Fibroblast of upper back skin (primary cell): ENCODE measurements at places on chromosomes 16 and 17.
A peak's percentile ranks its signal among the peaks of the same experiment; 100 is the strongest.

GRCh38 chr16:85265810-85266209 is 153.5 kb upstream of the CIBAR2 start:
- DNase-seq: no peak

- DNase-seq: peak; percentile 69
Measured at GRCh38 chr17:28925912-28926365, 23.1 kb upstream of the DHRS13 start.

DNA sequence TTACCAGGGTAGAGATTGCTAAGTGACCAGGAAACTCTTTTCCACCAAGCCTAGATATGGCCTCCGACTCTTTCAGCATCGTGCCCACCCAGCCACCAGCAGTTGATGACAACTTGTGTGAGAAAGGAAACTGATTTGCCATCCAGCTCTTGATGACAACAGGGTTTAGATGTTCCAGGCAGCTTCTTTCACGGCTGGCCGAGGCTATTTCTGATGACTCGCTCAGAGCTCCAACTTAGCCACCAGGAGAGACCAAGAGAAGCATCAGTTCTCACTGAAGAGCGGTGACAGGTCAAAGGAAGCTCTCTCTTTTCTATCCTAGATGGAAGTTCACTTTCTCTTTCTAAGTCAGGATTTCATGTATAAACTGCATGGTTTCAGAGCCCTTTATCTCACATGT is 61.2 kb downstream of the MPHOSPH6 start:
- DNase-seq: no peak

- DNase-seq: peak; percentile 90
Measured at GRCh38 chr17:75876938-75877751, 1.2 kb downstream of the TRIM47 start.

- no peak for DNase-seq
Measured at GRCh38 chr16:84088695-84089395, 27.9 kb downstream of the MBTPS1 start.

DNA sequence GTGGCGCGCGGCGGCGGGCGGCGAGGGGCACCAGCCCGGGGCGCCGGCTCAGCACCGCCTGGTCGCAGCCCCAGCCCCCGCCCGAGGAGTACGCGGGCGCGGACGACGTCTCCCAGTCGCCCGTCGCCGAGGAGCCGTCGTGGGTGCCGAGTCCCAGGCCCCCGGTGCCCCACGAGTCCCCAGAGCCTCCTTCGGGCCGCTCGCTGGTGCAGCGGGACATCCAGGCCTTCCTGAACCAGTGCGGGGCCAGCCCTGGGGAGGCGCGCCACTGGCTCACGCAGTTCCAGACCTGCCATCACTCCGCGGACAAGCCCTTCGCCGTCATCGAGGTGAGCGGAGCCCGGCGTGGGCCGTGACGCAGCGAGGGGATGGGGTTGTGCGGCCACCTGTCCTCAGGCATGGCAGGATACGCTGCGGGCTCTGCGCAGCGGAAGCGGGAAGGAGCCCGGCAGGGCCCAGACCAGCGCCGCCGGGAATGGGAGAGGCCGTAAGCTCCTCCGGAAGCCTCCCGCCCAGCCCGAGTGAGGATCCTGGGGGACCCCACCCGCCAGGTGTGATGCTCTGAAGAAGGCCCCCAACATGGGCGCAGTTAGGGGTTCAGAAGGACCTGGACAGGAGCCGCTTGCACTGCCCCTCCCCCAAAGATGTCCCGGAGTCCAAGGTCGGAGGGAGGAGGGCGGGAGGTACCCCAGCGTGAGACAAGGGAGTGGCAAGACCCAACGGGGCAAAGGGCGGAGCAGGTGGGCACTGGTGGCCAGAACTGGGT is 522 bp downstream of the NAGS start:
- no peak for DNase-seq

DNA sequence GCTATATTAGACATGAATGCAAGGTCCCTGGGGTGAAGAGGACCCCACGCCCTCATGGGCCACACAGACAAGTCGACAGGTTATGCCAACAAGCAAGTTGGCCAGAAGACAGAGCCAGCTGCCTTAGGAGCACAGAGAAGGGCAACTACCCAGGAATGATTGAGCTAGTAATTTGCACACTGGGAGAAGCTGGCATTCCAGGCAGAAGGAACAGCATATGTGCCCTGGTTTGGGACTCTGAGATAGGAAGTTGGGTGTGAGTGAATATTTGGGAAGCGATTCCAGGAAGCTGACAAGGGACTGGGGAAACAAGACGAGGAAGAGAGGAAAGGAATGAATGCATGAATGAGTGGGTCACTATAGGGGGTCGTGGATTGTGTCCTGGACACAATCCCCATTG is 203.7 kb upstream of the CDH5 start:
- no peak for DNase-seq

GRCh38 chr16:67206838-67207248 is 7.9 kb downstream of the ELMO3 start:
- no peak for DNase-seq

DNA sequence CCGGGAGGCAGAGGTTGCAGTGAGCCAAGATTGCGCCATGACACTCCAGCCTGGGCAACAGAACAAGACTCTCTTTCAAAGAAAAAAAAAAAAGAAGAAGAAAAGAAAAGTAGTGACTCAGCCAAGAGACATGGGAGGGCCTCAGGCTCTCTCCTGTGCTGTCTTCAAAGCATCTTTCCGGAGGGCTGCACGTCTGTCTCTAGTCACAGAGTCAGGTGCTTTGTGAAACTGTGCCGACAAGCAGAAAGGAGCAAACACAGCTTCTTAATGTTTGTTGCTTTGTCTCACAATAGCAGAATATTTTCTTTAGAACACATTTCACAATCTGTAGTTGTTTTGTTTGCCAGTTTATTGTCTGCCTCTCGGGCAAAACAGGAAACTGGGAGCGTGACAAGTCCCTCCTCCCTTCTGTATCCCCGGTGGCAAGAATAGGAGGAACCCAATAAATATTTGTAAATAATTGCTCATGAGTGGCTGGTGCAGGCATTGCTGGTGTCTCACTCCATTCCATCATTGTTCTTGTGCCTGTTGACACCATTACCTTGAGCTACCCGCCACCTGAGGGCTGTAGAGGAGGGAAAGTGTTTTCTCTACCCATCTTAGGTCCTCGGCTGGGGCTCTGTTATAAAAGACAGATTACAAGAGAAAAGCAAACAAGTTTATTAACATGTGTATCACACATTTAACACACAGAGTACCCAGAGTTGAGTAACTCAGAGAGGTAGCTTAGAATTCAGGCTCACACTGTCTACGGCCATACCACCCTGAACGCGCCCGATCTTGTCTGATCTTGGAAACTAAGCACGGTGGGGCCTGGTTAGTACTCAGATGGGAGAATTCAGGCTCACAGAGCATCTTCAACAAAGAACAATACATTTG is 5.5 kb downstream of the GAST start:
- no peak for DNase-seq

GRCh38 chr16:1526608-1527555 is 6.6 kb upstream of the TMEM204 start:
- no peak for DNase-seq

DNA sequence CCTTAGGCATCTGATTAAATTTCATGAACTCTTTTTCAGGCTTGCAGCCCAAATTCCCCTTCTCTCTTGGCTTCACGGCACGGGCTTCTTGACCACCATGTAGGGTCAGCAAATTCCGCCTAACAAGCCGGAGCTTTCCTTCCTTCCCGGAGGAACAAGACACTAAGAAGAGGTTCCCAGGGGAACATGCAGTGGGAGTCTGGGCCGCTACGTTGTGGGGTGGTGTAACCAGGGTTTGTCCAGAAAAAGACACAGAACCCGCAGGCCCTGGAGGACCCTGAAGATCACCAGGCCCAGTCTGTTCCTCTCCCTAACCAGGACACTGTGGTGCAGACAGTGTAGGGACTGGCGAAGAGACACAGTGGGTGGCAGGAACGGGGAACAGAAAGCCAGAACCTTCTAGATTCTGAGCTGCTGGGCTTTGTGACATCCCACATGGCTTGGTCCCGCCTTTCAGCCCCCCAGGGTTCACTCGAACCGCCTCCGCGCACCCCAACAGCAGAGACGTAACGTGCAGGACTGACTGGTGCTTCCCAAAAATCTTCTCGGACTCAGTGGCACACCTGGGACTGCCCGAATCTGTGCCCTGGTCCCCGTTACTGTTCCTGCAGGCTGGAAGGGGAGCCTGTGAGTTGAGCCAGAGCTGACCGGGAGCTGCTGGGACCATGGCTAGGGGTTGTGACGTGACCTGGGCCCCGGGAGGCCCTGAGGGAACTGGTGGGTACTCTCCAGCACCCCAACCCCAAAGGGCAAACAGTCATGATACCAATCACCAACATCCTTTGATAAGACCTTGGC is 55.2 kb downstream of the TBC1D16 start:
- no peak for DNase-seq

GRCh38 chr17:5078106-5079028 is at the start of gene ZFP3:
ZFP3 (plus strand) TSS chr17:5078467; CDS start chr17:5091505, 13,038 bp downstream.
- DNase-seq: peak; percentile 68

- DNase-seq: no peak
Measured at GRCh38 chr17:10089196-10089804, 109.1 kb downstream of the GAS7 start.

DNA sequence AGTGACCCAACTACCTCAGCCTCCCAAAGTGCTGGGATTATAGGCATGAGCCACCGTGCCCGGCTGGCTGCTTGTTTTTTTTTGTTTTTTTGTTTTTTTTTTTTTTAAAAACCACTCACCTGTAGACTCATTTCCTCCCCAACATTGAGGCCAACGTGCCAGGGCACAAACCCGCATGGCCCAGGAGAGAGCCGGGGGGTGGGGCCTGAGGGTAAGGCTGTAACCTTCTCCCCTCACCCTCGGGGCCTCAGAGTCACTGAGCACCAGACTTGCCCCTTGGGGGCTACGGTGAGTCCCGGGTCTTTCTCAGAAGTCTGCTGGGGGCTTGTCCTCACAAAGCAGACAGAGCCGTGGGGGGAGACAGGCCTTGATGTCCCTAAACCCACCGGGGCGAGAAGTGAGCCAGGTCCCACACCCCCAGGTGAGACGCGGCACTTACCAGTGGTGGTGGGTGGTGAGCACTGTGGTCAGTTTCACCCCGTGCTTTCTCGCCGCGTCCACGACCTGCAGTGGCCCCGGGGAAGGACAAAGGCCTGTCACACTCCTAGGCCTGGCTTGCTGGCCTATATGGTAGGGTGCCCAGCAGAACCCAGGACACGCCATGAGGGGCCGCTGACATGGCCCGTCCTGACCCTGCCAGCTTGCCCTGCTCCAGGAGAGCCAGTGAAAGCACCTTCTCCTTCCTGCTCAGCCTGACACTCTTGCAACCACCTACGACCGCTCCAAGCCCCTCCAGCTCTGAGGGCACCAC is 4.6 kb downstream of the HAGH start:
- no peak for DNase-seq

- DNase-seq: peak; percentile 27
Measured at GRCh38 chr17:29292071-29292991, 1.6 kb downstream of the NUFIP2 start.

- no peak for DNase-seq
Measured at GRCh38 chr16:65867276-65867960, 499.1 kb upstream of the CDH5 start.

GRCh38 chr16:3882531-3882930 is 2.0 kb upstream of the CREBBP start:
- DNase-seq: no peak

DNA sequence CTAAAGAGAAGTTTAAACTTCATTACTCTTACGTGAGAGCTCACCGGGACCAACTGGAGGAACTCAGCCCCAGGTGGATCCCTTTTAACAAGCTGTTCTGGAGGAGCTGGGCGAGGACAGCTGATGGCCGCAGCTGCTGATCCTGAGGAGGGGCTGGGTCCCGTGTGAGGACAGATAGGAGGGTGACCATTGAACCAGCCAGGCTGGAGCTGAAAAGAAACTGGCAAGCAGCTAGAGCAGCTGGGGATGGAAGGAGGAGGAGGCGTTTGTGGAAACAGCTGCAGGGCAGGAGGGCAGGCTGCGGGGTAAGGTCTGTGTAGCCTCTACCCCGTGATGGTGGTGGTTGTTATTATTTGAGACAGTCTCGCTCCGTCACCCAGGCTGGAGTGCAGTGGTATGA is 119.5 kb downstream of the AATF start:
- no peak for DNase-seq

GRCh38 chr17:42818379-42818778 is 5.7 kb downstream of the BECN1 start:
- peak; percentile 49 for DNase-seq

- DNase-seq: no peak
Measured at GRCh38 chr17:41687828-41688640, 651 bp upstream of the EIF1 start.
